ENCODE measurements at places on chromosomes 7 and 10.

DNA sequence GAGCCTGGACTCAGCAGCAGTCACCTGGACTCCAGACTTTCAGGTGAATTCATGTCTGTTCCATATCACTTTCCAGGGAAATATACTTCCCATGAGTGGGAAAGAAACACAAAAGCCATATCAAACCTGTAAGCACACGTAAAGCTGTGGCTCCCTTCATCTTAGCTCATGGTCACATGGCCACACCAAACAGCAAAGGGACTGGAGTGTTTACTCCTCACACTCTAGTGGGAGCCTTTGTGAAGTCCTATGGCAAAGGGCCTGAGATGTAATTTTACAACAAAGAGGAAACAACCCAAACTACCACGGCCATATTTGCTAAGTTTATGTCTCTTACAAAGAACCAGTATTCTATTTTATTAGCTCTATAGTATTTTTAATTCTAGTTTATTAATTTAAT is 16.3 kb downstream of the SFTPA1 start:
- DNase-seq = no peak

- peak; percentile 16 for DNase-seq
These were observed 79.8 kb downstream of the ABI1 start for GRCh38 chr10:26780793-26781601.

DNA sequence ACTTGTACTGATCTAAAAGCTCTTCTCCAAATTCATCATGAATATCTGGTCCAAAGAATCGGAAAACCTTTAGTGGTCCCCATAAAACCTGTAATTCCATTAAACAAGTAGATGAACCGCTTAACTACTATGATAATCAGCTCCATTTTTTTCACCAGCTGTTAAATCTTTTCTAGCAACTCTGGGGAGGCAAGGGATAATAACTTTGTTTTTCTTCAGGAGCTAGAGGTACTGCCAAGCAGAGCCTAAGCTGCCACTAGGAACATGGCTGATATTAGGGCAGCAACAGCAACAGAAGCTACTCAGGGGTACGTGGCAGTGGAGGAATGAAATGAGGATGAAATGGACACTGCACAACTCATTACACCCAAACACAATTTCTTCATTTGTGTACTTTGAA is 138.0 kb downstream of the SRPK2 start:
- no peak for DNase-seq

DNA sequence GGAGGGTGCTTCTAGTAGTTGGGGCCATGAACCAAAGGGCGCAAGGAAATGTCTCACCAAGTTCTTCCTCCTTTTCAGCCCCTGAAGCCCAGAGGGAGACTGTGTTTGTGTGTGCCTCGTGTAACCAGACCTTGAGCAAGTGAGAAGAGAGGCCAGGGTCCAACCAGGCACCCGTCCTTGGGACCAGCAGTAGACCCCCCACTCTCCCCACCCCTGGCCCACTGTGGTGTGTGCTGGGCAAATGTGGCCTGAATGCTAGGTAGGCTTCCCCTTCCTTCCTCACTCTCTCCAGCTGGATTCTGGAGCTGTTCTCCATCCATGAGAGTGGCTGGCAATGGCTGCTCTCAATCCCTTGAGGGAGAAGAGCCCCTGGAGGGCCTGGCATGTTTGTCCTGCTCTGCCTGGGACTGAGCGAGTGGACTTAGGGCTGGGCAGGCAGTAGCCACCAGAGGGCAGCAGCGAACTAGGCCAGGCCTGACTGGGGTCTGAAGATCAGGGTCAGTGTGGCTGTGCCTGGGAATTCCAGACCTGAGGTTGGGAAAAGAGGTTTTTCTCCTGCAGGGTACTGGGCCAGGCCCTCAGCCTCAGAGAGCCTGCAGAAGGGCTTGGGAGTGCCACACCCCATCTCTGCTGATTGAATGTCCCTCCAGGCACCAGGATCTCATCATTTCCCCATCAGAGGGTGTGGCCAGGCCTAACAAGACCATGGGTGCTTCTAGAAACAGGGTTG is 12.5 kb downstream of the SFRP5 start:
- DNase-seq = peak; percentile 26
